ENCODE measurements at places on chromosomes 1 and 21.

GRCh38 chr1:29497395-29498125 is 261.2 kb downstream of the PTPRU start:
- no peak for DNase-seq

DNA sequence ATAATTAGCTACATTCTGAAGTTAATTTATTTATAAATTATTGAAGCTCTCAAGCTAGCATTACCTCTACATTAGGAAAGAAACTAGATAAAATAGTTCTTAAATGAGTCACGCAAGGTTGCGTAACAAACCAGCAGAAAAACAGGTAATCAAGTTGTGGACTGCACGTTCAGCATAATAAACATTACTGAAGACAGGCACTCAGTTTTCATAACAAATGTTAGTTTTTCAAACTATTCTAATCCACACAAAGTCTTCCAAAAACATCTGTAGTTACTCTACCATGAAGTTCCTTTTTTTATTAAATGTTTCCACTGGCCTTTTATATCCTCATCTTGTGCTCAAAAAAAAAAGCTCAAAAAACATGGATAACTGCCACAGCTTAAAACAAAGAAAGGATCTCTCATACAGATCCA is 1.3 kb downstream of the TOR1AIP2 start:
- no peak for DNase-seq

DNA sequence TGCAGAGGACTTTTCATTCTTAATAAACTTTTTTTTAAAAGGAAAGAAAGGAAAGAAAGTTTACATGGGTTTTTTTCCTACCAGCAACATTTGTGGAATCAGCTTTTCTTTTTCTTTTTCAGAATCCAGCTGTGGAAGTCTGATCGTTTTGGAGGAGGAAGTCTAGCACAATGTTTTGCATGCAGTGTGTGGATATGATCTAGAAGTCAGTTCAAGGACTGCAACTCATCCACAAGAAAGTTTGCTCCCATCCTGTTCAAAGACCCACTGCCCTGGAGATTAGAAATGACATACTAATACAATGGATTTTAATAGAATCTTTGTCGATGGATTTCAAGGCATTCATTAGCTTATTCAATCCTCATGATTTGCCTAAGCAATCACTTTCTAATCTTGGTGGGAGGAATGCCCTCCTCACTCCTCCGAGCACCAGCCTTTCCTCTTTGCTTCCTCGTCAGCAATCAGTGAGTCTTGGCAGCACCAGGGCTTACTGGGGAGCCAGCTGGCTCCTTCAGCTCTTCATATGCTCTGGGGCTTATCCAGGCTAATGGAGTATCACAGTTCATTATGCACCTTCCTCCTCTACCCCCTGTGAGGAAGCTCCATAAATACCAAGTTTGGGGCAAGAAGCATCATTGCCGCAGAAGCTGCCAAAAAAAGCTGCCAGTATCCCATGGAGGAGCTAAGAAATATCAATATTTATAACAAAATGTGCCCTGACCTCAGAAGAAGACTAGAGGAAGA is 392.3 kb upstream of the PKN2 start:
- no peak for DNase-seq

- DNase-seq = peak; percentile 76
These were observed 12.0 kb upstream of the KCNE2 start for GRCh38 chr21:34351786-34352241.

DNA sequence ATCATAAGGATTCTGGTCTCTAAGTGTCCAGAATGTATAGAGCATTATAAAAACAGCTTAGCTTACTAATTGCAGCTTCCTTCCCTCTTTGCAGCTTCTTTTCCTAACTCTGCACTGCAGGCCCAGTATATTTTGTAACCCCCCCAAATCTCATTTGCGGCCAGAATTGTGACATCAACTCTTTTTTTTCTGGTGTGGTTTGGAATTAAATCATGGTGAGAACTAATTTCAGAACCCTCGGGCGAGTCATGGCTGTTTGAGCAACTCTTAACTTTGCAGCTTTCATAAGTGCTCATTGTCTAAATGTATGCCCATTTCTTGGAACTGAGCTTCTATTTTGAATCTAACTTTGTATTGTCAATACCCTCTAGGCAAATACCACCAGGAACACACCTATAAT is 187.4 kb downstream of the CYYR1 start:
- no peak for DNase-seq

- peak; percentile 71 for DNase-seq
These were observed 30.0 kb downstream of the PODN start for GRCh38 chr1:53091841-53092645.

DNA sequence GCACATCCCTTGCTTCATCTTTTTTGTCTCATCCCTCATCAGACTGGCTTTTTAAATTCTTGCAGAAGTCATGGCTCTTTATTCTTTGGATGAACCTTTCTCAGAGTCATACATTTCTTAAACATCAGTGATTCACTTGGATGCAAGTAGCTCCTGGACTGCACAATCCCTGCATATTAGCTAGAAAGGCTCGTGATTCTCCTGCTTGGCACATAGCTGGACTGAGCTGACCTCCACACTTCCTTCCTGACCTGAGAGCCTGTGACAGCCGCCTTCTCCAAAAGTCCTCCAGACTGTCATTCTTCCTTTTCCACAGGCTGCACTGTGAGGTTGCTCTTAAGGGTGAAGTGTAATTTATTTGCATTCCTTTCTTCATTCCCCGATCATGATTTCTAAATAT is 109.4 kb downstream of the RGL1 start:
- no peak for DNase-seq

DNA sequence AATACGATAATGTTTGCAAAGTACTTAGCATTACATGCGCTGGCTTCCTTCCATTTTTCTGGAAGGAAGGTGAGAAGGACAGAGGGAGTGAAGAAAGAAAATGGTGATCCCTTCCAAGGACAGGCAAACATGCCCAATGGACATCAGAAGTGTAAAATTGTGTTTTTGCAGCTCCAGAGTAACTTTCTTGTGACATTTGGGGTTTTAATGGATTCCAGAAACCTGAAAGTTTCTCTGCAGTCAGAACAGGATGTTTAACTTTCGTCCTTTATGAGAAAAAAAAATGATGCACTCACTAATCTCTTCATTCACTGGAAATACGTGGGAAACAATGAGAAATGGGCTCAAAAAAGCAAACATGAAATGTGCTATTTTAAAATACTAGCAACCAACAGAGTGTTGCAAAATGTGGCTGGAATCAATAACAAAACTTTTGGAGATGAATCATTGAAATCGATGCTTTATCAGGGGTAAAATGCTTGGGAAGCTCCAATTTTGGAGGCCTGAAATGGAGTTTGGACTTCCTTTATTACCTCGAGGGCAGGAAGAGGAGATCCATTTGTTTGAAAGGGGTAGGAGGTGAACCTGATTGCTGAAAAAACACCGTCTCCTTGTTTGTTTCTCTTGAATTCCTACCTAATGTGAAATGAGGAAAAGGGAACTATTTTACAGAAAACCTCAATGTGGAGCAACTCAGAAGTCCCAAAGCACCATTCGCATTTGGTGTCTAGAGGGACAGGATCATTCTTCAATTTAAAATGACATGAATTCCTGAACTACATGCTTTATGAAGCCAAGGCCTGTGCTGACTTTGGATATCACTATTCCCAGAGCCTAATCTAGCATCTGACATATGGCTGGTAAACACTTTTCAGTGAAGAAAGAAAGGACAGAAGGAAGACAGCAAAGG is 129.5 kb downstream of the TRABD2B start:
- no peak for DNase-seq

All from H4 (cell line).